ENCODE measurements at places on chromosomes 6 and 20.
A peak's percentile ranks its signal among the peaks of the same experiment; 100 is the strongest.

DNA sequence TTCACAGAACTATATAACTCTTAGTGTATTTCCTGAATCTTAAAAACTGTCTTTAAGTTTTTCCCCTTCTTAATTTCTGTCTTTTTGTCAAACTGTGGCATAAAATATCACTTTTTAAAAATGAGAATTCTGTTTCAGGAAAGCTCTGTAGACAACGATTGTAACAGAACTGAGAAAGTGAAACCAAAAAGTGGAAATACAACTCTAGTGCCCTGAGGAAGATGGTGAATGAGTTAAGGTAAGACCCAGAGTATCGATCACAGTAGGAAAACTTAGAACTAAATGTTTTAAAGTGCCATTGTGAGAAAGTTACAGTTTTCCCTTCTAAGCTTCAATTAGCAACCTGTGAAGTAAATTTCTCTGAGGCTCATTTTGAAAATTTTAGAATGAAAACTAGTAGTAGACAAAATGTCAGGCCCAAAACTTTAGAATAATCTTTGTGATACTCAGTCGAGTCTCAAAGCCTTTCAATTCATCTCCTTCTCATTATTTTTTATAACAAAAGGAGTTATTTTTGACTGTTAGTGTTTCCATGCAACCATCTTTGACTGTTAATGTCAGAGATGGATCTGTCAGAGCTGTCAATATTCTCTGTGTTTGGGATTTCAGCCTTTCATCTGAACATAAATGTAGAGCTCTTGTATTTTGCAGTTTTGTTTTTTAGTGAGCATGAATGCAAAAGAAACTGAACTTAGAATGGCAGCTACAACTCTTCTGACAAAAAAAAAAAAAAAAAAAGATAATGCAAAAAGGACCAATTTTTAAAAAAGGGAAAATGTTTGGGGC is 19.0 kb upstream of the TRDN start:
- DNase-seq = no peak

DNA sequence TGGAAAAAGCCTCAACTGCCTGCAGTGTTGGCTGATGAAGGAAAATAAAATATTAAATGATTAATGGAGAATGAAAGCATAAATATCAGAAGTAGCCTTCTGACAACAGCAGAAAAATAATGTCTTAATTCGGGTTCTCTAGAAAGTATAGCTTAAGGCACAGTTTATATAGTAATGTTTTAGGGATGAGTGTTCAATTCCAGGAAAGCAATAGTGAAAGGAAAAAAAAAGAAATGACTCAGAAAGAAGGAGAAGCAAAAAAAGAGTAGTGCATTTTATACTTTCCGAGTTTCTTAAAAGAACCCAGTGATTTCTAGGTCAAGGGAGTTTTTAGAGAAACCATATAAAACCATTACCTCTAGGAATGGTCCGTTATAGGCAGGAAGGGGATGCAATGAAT is 137.3 kb downstream of the HTR1B start:
- DNase-seq = no peak

GRCh38 chr20:31933698-31934097 is 18.1 kb downstream of the PDRG1 start:
- no peak for DNase-seq

- no peak for DNase-seq
Observed at GRCh38 chr6:44636561-44637248, 249.2 kb downstream of the CDC5L start.

- DNase-seq = peak; percentile 76
Observed at GRCh38 chr20:62523473-62524203, 47.8 kb upstream of the GATA5 start.

- no peak for DNase-seq
Observed at GRCh38 chr6:38774929-38775707, 60.0 kb downstream of the DNAH8 start.

DNA sequence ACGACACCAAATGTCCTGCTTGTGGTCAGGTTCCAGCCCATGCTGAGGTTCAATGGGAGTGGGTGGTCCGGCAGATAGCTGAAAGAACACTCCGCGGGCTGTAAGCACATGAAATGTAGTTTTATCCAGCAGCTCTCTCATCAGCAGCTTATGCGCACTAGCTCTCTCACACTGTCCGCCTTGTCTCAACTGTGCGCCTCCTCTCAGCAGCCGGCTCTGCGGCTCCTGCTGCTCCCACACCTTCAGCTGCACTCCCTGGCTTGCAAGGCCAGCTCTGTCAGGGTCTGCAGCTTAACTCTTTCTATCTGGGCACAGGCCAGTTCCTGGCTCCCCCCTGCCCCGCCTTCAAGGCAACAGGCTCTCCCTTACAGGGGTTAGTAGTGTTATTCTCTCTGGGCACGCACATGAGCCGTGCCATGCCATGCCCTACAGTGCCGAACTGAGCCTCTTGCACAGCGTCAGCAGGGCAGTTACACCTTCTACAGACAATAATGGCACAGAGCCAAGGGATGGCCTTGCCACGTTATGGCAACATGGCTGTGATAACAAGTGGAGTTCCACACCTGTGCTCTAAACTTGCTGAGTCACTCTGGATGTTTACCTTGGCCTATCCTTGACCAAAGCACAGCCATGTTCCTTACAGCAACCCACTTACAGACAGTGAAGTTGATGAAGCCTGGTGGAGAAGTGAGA is 84.0 kb upstream of the LRFN2 start:
- DNase-seq = no peak

DNA sequence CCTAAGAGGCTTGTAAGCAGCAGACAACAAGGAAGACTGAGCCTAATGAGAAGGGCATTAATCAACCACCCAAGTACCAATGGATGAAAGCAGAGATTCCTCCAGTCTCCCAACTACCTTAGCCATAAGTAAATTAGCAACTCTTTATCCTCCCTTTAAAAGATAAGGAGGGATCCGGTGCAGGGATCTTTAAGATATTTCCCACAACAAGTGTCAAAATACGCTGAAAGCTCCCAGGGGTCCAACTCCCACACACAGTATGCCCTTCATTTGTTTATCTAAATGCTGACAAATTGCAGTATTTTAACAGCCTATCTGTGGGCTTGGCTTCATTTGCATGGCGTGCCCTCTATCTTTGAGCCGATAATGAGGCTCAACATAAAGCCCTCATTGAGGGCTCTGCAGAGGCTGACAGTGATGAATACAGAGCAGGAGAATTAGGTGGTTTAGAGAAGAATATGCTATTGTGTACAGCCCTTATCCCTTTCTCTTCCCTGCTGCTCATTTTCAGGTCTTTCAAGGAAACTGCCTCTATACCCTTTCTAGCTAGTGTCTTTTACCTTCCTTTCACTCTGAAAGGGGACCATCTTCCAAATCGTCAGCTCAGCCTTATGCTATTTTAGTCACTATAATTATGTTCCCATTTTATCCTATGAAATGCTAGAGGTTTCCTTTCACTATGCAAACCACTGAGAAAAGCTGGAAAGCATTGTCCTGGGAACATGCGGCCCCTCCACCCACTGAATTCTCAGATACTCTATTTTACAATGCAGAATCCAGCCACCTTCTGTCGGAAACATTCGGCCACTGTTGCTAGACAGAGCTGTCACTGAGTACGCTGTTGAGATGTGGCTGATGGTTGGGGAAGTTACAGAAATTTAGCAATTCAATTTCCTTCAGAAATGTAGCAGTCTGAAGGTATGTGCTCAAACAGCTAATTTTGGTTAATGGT is 575.2 kb upstream of the JAG1 start:
- DNase-seq = no peak

GRCh38 chr20:4375881-4376280 is 345.8 kb upstream of the PRND start:
- no peak for DNase-seq

- DNase-seq = no peak
Observed at GRCh38 chr6:52293067-52293466, 8.5 kb upstream of the MCM3 start.

DNA sequence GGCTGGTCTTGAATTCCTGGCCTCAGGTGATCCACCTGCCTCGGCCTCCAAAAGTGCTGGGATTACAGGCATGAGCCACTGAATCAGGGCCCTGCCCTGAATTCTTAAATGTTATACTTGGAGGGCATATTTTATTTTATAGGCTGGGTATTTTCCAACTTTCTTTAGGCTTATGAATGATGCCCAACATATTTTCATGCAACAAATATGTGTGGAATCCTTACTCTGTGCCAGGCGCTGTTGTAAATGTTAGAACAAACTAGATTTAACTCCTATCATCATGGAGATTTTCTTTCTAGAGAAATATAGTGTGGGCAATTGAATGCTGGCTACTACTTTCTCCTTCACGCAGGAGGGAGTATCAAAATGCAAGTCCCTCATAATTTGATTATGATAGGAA is 71.2 kb downstream of the SAMD5 start:
- DNase-seq = no peak

DNA sequence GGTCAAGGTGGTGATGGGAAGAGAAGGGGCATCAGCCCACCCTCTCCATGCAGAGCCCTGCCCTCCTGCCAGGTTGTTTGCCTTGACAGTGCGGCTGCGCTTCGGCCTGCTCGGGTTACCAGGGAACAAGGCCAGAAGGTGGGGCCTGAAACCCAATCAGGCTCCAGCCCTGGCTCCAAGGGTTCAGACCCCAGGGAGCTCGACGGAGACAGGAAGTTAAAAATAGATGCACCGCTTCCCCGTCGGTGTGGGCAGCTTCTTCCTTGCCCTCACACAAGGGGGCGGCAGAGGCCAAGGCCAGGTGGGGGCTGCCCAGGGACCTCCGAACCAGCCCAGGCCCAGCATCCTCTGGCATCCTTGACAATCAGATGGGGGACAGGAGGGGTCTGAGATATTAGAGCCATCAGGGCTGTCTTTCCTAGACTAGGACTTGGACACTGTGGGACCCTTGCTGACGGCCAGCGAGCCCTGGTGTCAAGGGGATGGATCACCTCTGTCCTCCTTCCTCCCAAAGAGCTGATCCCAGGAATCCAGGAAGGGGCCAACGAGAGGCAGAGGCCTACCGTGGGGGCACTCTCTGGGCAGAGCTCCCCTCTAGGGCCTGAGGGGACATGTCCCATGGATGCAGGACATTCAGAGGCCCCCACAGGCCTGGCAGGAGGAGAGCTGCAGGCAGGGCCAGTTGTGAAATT is 65.2 kb downstream of the RIPOR3 start:
- DNase-seq = peak; percentile 13

GRCh38 chr6:4316867-4317400 is 181.6 kb upstream of the ECI2 start:
- DNase-seq = no peak

- no peak for DNase-seq
Observed at GRCh38 chr6:73121421-73121993, 103.8 kb downstream of the KHDC1L start.

DNA sequence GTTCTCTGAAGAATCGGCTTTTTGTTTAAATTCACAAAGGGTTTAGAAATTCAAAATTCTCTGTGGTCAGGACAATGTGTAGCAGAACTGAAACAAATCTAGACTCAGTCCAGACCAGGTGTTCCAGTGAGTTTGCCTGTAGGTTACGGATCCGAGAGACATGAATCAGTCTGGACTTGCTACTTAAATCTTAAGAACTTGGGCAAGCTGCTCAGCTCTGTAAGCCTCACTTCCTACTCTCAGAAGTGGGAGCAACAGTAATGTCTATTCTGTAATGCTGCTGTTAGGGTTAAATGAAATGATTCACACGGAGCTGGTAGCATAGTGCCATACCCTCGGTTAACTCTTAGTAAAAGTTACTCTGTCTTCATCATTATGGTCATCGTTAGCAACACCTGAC is 37.7 kb downstream of the HECA start:
- no peak for DNase-seq

DNA sequence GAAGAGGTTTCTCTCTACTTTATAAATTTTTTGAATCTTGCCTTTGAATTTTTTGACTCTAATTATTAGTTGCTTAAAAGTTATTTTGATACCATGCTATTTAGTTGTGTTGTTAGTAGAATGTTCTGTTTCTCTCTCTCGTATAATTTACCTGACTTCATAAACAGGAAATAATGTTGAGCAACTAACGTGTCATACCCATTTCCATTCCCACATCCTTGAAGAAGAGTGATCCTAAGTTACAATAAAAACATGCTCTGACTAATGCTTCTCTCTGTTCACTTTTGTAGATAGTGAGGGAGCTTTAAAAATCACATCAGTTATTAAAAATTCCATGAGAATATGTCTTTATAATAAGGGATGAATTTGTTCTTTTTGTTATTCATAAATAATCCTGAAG is 69.7 kb downstream of the SAMD5 start:
- DNase-seq = no peak

GRCh38 chr6:113306552-113307145 is 550.5 kb upstream of the MARCKS start:
- DNase-seq = peak; percentile 45

GRCh38 chr20:52399352-52399751 is 207.8 kb upstream of the ZFP64 start:
- no peak for DNase-seq

GRCh38 chr20:48246061-48246790 is 460.9 kb upstream of the SULF2 start:
- no peak for DNase-seq

GRCh38 chr20:58661598-58662473 is 10.8 kb downstream of the STX16 start:
- no peak for DNase-seq

- DNase-seq = no peak
Observed at GRCh38 chr20:50303573-50304500, 113.2 kb downstream of the CEBPB start.

GRCh38 chr20:37111926-37112455 is 16.2 kb upstream of the RBL1 start:
- DNase-seq = no peak

- no peak for DNase-seq
Observed at GRCh38 chr6:46969206-46969605, 47.5 kb upstream of the ADGRF5 start.

DNA sequence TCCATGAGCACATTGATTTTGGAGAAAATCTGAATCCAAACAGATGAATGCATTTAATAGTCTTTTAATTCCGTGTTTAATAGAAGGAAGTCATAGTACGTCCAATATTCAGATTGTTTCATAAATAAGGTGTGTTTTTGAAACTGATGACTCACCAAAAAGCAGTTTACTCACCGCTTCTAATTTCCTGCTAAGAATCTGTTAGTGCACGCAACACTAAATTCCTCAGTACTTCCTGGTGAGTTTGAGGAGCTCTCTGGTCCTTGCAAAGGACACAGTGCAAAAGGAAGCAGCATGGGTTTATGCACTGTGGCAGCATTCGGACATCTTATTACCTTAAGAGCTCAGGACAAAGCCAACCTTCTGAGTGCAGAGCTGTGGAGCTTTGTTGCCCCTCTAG is 2.3 kb upstream of the ADGRF1 start:
- no peak for DNase-seq

DNA sequence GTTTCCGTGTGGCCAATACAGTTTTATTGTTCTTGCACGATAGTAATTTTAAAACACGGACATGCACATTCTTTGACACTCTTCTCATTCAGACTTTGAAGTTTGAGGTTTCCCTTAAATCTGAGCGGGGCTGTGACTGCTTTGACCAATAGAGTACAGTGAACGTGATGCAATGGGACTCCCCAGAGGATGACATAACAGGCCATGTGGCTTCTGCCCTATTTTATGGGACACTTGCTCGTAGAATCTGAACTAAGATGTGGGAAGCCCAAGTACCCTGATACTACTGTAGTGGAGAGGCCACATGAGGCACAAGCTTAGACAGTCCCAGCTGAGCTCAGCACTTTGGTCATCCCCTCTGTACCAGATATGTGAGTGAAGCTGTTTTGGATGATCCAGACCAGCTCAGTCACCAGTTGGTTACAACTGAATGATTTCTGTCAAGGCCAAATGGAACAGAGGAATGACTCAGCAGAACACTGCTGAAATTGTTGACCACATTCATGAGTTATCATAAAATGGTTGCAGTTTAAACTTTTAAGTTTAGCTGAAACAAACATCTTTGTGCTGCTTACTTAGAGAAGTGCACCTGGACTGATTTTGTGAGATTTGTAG is 279.4 kb downstream of the RFPL4B start:
- no peak for DNase-seq

All from activated naive CD4-positive, alpha-beta T cell treated with Interleukin-2 at 50 U/mL for 16 hours (primary cell).